ENCODE measurements at places on chromosomes 16 and 17.

DNA sequence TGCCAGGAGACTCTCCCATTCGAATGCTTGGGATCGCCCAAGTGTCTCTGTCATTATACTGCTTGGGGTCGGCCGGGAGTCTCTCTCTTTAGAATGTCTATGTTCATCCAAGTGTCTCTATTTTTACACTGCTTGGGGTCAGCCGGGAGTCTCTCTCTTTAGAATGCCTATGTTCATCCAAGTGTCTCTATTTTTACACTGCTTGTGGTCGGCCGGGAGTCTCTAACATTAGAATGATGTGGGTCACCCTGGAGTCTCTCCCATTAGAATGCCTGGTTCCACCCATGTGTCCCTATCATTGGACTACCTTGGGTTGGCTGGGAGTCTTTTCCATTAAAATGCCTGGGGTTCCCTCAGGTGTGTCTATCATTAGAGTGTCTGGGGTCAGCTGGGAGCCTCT, 2230.4 kb downstream of the TP53TG3F start:
- no peak for DNase-seq

DNA sequence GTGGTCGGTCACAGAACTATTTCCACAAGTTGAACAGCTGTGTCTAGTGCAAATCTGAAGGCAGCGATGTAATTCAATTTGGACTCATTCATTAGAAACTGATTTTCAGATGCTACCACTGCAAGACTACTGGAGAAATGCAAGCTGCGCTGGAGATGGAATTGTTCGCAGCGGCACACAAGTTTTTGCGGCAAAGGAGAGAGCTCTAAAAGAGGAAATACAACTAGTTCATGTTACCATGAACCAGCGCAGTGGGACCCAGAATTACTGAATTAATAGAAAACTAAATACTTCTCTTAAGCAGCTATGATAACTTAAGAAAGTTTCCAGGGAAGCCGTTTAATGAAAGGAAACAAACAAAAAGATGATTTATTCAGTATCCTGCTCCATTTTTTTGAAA, 1.9 kb downstream of the CREBBP start:
- peak; percentile 37 for DNase-seq

DNA sequence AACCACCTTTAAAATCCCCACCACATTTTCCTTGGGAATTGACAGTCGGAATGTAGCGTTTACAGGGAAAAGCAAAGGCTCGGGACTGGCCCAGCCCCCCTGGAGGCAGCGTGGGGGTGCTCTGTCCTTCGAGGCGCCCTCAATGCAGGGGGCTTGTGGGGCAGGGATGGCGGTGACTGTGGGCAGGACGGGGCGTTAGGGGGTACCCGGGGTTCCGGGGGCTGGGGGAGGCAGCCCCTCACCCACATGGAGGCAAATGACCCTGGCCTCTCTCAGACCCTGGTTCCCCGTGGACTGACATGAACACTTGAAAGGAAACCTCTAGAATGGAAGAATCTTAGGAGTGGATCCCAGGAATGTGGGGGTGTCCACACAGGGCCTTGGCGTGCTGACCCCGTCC, 78.4 kb upstream of the GNG13 start:
- DNase-seq, result no peak

DNA sequence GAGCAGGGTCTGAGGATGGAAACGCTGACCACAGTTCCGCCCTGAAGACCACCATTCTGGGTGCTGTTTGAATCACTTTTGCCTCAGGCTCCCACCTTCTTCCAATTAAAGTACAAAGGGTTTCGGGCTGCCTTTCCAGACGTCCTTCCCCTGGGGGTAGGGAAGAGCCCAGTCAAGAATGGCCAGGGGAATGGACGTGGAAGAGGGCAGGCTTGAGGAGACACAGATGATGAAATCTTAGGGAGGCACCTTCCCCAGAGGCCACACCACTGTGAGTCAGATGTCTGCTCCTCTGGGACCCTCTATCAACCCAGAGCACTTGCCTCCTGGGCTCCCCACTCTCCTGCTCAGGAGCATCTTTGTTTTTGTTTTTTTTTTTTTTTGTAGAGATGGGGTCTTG, 27.5 kb upstream of the MTSS2 start:
- no peak for DNase-seq

DNA sequence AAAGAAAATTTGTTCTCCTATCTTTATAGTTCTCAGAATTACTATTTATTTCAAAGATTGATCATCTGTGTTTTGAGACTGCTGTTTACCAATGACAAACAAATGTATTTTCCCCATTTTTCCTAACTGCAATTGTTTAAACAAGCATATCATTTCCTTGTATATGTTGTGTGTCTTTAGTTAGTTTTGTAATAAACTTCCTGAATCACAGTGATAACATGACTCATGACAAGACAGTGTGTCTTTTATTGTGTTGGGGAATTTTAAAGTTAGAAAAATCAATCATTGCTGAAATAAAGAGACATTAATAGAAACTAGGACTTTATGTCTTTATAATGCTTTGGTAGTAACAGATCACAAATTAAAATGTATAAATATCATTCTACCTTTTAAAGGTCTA, 348.5 kb downstream of the KCNJ2 start:
- no peak for DNase-seq

DNA sequence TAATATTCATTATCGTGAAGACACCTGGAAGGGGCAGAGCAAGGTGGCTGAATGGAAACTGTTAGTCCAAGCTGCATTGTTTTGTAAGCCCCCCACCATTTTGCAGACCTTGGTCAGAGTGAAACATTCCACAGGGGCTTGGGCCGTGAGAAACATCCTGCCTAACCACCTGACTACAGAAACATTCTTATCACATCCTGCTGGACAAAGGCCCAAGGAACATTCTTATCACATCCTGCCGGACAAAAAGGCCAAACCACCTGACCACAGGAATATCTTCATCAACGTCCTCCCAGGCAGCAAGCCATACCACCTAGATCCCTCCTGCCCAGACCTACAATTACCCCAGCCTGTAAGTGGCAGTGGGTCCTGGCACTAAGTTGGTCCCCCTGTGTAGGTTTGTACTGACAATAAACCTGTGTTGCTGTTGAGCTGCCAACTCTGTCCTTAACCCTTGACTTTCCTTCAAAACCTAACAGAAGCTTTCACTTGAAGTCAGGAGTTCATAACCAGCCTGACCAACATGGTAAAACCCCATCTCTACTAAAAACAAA, 19.6 kb downstream of the ATF7IP2 start:
- peak; percentile 69 for DNase-seq

- DNase-seq, result peak; percentile 91
Measured at GRCh38 chr16:27426423-27427408, 24.7 kb downstream of the IL21R start.

DNA sequence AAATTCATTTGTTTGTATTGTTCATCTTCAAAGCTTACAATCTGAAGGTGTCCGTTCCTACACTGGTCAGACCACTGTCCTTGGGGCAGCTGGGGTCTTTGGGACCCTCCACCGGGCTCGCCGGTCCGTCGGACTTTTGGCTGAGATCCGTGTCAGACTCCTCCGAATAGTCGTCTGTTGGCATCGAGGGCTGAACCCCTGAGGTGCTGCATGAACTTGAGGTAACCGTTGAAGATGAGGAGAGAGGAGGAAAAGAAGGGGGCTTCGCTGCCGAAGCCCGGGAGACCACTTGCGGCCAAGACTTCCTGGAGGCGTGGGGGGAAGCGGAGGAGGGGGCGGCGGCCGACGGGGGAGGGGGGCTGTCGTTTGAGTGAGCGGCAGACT, 260.8 kb downstream of the ZFHX3 start:
- no peak for DNase-seq

DNA sequence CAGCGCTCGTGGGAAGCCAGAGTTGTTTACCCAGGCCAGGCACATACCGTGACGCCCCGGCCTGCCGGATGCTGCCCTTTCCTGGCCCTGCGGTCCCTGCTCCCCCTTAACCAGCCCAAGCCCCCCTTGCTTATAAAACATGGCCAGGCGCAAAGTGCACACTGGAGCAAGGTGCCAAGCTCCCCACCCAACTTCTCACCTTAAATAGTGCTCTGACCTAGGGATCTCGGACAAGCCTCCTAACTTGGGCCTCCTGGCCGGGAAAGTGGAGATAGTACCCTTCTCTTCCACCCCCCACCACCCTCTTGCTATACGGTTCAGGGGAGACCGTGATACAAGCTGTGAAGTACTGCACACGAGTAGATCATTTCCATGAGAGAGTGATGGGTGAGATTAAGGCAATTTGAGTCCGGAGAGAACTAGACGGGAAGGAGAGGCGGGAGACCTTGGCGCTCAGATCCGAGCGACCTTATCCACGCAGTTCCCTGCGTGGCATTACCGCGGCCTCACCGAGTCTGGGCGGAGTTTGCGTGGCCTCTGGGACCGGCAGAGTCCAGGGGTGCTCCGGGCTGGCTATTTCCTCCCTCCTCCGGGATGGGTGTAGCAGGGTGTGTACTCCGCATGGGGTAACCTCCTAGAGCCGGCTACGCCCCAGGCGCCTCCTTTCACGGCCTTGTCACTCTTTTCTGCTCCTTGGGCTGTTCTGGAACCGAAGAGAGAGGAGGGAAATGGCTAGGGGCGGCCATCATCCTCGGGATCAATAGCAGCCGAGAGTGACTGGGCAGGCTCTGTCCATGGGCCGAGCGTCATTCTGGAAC, 4.4 kb upstream of the LHX1 start:
- no peak for DNase-seq

Measured in astrocyte of the spinal cord (primary cell).